Activated T-cell treated with anti-CD3 and anti-CD28 coated beads, Interleukin-2, amount 50 U/mL, for 72 hours (primary cell): ENCODE measurements at places on chromosomes 1 and 21. TPM values are rescaled to one million over a fixed set of nuclear protein-coding genes. Genes with fewer than 3 reads are reported as not detected.

The LENEP gene
- 2.3 TPM for total RNA-seq

GRCh38 chr21:26783466-26784195, 61.6 kb downstream of the ADAMTS1 start:
- no peaks in the 10 kb centered on the region for H3K27me3 ChIP-seq
- no peak overlapping the region for H3K4me3 ChIP-seq
- H3K36me3 ChIP-seq, result no peaks in the 10 kb centered on the region
- no peaks in the 10 kb centered on the region for H3K4me1 ChIP-seq

- H3K27me3 ChIP-seq, result no peaks in the 10 kb centered on the region
- H3K4me3 ChIP-seq, result peak overlapping the region; percentile 42
- no peaks in the 10 kb centered on the region for H3K36me3 ChIP-seq
- peaks cover 50% of the 10 kb centered on the region for H3K4me1 ChIP-seq
These were observed 51.3 kb upstream of the ATP1A1 start for GRCh38 chr1:116321766-116322175.

The CCDC190 gene
- total RNA-seq, result not detected

DNA sequence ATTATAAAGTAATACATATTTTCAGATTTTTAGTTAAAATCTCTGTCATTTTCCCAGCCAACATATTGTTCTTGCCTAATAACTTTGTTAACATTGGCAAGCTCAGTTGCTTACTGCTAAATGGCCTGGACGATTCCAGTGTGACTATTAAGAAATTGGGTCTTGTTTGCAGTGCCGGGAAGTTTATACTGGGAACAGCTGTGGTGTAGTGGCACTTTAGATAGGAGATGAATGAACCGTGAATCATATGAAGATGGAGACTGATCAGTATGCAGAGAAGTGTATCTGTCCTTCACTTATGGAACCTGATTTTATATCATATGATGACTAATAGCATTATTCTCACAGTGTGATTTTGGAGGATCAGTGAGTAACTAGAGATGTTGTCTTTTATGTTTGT, 3.3 kb downstream of the CHRM3 start:
- peaks cover 26% of the 10 kb centered on the region for H3K4me1 ChIP-seq
- DNase-seq, result no peak
- H3K36me3 ChIP-seq, result peaks cover 3% of the 10 kb centered on the region
- H3K27ac ChIP-seq, result no peak overlapping the region
- no peak overlapping the region for H3K4me3 ChIP-seq
